ENCODE measurements at places on chromosomes 16 and 17.

GRCh38 chr17:7849130-7849750, 5.6 kb upstream of the TMEM88 start:
- no peak for DNase-seq

DNA sequence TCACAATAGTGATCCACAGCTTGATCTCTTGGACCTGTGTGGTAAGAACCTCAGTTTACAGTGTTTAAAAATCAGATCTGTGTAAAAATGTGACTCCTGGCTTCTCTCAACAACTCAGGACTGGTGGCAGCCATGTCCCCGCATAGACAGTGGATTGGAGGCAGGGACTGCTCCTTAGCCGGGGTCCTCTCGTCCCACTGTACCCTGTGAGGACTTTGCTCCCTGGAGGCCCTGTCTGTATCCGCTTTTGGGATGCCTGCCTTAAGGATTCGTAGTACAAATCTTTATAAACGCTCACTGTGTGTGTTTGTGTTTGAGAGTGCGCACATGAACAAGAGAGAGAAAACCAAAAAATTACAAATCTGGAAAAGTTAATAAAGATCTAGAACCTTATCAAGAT, 142.5 kb downstream of the SNX29 start:
- DNase-seq, result no peak

- no peak for DNase-seq
These were observed 49.8 kb downstream of the WDR45B start for GRCh38 chr17:82598256-82599119.

GRCh38 chr17:79674506-79675412, 56.0 kb upstream of the ENPP7 start:
- DNase-seq, result no peak

DNA sequence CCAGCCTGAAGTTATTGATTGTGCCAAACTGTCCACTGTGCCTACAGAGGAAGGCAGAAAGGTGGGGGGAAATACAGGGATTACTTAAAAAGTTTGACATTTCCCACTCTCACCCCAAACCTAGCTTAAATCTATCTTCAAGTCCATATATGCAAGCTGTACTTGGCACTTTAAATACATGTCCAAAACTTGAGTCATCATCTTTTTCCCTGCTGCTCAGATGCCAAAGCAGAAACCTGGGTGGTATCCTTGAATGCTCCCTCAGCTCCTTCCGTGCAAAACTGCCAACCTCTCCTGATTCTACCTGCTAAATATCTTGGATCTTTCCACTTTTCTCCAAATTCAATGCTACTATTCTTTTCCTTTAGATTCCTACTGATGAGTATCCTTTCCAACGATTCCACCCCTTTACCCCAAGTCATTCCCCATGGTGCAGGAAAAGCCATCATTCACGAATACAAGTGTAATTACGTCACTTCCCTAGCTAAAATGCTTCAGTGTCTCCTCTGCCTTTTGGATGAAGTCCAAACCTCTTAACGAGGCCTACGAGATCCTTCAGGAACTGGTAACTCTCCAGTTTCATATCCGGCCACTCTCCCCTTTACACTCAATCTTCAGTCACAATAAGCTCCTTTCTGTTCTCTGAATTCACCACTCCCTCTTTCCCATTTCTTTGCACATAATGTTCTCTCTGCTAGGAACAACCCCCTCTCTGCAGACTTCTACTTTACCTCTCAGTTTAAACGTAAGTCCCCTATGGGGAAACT, 9.3 kb downstream of the BECN1 start:
- DNase-seq, result no peak

DNA sequence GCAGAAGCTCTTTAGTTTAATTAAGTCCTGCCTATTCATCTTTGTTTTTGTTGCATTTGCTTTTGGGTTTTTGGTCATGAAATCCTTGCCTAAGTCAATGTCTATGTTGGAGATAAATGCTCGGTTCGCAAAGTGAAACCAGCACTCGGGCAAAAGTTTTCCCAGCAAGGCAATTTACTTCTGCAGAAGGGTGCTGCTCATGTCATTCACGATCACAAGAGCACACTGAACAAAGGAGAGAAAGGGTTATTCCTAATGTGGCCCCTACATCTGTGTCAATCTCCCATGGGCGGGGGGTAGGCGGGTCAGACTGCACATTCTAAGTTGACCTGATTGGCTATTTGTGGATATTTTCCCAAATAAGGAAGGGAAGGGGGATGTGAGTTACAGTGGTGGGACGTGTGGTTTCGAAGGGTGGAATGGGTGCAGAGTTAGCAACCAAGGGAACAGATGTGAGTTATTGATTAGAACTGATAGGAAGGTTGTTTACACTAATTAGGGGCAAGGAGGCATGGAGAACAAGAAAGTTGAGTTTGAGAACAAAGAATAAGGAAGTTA, 23.0 kb downstream of the ATF7IP2 start:
- no peak for DNase-seq

GRCh38 chr16:50185005-50185505, 31.9 kb downstream of the TENT4B start:
- DNase-seq, result no peak

- DNase-seq, result no peak
These were observed 851 bp upstream of the DPEP1 start for GRCh38 chr16:89612415-89613166.

DNA sequence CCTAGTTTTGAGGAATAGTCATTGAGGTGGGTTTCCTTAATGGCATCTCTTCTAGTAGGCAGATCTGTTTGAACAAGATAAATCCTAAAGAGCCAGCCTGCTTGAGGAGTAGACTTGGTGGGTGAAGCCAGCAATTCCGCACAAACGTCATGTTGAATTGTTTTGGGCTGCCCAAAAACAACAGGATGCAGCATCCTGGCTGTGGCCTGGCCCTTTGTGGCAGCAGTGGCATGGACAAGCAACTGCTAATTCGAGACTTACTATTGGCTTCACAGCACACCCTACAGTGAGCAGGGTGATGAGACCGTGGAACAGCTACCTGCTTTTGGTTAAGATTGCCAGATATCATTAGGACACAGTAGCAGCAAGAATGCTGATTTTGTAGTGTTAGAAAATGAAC, 9.3 kb upstream of the VPS4A start:
- DNase-seq, result no peak

DNA sequence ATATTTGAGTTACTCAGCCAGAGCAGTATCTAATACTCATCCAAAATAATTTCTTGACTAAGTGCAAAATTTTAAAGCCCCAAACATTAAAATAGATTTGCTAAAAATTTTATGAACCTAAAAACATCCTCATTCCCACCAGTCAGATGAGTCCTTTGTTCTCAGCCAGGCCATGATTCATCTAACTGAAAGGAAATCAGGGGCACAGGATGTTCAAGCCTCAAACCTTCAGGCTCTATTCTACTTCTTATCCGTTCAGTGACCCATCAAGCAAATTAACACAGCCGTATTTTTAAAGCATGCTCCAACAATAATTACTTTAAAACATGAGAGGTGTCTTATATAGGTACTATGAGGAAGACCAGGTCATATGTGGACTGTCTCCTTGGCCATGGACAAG, 176.5 kb upstream of the MON1B start:
- no peak for DNase-seq

- DNase-seq, result no peak
These were observed 149.6 kb downstream of the PITPNC1 start for GRCh38 chr17:67526700-67527099.

DNA sequence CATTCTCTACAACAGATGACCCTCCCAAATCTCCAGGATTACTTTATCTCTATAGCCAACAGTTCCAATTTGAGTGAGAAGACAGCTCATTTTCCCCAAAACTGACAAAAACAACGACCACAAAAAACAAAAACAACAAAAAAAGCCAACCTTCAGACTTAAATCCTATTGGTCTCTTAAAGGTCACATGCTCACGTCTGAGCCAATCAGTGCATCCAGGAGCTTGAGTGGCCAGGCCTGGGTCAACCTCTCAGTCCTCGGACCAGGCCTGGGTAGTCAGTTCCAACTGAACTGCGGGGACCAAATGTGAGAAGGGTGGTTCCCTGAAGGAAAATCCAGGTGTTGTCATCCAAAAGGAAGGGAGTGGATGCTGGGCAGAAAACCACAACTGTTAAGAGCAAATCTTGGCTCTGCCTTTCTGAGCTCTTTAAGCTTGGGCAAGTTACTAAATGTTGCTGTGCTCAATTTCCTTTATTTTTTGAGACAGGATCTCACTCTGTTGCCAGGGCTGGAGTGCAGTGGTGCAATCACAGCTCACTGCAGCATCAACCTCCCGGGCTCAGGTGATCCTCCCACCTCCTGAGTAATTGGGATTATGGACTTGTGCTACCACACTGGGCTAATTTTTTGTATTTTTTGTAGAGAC, 43.0 kb upstream of the MSI2 start:
- no peak for DNase-seq

GRCh38 chr17:81417879-81418709, 22.8 kb downstream of the BAHCC1 start:
- no peak for DNase-seq

- DNase-seq, result peak; percentile 92
These were observed at the start of gene CBX4 for GRCh38 chr17:79839356-79840268. CBX4 (minus strand) TSS chr17:79839440; CDS start chr17:79839251, 189 bp downstream.

- no peak for DNase-seq
These were observed 6.1 kb downstream of the CEP112 start for GRCh38 chr17:66185862-66186261.

GRCh38 chr16:2835638-2836493, 5.8 kb downstream of the ZG16B start:
- peak; percentile 99 for DNase-seq

GRCh38 chr16:89374393-89374960, 115.9 kb downstream of the ANKRD11 start:
- no peak for DNase-seq

GRCh38 chr17:27259356-27259755, 34.6 kb upstream of the WSB1 start:
- DNase-seq, result peak; percentile 81

GRCh38 chr16:58124601-58124915, 4.6 kb downstream of the CFAP20 start:
- no peak for DNase-seq

- peak; percentile 84 for DNase-seq
These were observed 3.8 kb upstream of the HAP1 start for GRCh38 chr17:41738077-41738800.

- no peak for DNase-seq
These were observed 40.9 kb downstream of the ADAMTS18 start for GRCh38 chr16:77393955-77394354.

DNA sequence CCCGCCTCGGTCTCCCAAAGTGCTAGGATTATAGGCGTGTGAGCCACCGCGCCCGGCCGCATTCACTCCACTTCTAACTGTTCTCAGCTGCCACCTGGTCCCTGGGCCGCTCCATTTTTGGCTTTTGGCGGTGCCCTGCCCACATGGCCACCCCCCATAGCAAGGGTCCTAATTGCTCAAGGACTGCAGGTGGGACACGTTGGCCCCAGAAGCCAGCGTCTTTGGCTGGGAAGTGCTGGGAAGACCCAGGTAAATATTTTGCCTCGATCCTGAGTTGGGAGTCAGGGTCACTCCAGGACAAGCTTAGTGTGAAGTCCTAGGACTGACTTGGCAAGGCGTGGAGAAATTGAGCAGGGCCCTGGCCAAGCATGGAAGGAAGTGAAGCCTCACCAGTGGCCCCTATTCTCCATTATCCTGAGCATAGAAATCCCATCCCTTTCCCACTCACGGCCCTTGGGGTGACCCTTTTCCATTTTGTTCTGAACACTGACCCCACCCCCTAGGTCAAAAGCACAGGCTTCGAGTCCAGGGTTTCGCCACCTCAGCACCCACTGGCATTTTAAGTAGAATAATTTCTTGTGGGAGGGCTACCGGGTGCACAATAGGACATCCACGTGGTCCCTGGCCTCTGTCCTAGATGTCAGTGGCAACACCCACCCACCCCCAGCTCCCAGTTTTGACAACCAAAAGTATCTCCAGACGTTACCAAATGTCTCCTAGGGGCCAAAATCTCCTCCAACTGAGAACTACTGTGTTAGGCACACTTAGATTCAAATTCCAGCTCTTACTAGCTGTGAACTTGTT, 5.9 kb upstream of the WDR81 start:
- DNase-seq, result no peak

DNA sequence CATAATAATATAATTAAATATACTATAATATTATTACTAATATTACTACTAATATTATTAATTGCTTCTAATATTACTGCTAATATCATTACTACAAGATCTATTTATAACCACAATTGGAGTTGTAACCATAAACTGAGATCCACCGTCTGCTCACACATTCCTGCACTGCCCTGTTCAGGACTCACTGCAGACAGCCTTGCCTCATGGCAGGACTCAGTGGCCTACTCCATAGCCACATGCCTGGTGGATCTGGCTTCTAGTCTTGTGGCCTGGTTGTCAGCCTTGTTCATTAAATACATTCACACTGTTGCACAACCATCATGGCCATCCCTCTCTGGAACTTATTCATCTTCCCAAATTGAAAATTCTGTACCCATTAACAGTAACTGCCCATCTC, 48.0 kb downstream of the SRL start:
- no peak for DNase-seq

DNA sequence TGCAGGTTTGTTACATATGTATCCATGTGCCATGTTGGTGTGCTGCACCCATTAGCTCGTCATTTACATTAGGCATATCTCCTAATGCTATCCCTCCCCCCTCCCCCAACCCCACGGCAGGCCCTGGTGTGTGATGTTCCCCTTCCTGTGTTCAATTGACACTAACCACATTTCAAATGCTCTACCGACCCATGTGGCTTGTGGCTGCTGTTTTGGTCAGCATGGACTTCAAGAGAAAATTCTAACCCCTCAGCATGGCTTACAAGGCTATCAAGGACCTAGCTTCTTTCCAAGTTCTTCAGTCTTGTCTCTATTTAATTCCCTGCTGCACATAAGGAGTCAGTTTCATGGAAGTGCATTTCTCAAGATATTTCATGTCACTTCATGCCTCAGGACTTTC, 52.9 kb downstream of the MMD start:
- no peak for DNase-seq

DNA sequence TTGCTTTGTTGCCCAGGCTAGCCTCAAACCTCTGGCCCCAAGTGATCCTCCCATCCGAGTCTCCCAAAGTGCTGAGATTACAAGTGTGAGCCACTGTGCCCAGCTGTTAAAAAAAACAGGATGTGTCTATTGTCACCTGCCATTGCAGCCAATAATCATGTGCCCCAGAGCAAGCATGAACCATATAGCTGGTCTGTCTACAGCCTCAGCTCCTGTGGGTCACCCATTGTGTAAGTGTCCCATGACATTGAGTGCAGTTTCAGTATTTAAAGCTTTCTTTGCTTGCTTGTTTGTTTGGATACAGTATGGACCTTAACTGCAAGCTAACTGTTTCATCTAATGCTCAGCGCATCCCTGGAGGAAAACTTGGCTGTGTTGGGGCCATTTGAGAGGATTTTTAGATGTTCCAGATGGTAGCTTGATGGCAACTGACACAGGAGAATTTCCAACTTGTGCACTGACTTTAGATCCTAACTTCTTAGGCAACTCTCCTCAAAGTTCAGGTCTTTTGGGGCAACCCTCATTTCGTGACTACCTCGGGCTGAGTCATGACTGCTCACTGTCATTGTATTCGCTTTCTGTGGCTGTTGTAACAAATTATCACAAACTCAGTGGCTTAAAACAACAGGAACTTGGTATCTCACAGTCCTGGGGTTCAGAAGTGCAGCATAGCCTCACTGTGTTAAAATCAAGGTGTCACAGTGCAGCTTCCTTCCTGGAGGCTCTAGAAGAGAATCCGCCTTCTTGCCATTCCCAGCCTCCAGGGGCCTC, 30.3 kb upstream of the ADORA2B start:
- DNase-seq, result no peak

GRCh38 chr17:64627797-64628196, 34.3 kb downstream of the SMURF2 start:
- DNase-seq, result no peak

All from SW480 (cell line).